Activated CD4-positive, alpha-beta memory T cell treated with anti-CD3 and anti-CD28 coated beads, Interleukin-2, amount 10 ng/mL, durations not matched to agents 7 days and 5 days (primary cell): ENCODE measurements at places on chromosomes 1 and 21. TPM values are rescaled to one million over a fixed set of nuclear protein-coding genes. Genes with fewer than 3 reads are reported as not detected.

GRCh38 chr1:207156095-207156494, 52.1 kb downstream of the C4BPA start:
- H3K4me3 ChIP-seq = no peak overlapping the region
- H3K4me1 ChIP-seq = no peaks in the 10 kb centered on the region
- H3K27ac ChIP-seq = no peak overlapping the region
- no peaks in the 10 kb centered on the region for H3K36me3 ChIP-seq
- DNase-seq = no peak

- no peak overlapping the region for H3K27ac ChIP-seq
- no peaks in the 10 kb centered on the region for H3K36me3 ChIP-seq
- H3K27me3 ChIP-seq = no peaks in the 10 kb centered on the region
- H3K4me3 ChIP-seq = no peak overlapping the region
- H3K4me1 ChIP-seq = no peaks in the 10 kb centered on the region
Observed at GRCh38 chr1:230394134-230394533, 32.0 kb downstream of the PGBD5 start.

DNA sequence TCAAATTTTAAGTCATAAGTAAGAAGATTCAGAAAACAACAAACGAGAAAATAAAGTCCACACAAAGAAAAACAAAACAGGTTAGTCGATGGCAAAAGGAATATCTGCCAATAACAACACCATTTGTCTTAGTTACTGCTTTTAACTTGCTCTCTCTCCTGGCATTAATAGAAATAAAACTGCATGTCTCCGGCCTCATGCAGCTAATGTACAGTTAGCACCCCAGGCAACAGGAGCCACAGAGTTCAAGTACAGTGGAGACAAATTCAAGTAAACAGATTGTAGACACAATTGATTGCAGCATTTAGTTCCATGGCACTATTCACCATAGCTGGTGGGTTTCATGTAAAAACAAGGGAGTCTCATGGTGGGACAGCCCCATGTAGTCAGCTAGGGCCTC, 33.5 kb downstream of the SUSD4 start:
- peaks cover 9% of the 10 kb centered on the region for H3K27me3 ChIP-seq
- no peak for DNase-seq
- no peaks in the 10 kb centered on the region for H3K4me1 ChIP-seq
- no peaks in the 10 kb centered on the region for H3K36me3 ChIP-seq
- no peak overlapping the region for H3K27ac ChIP-seq
- H3K4me3 ChIP-seq = no peak overlapping the region

DNA sequence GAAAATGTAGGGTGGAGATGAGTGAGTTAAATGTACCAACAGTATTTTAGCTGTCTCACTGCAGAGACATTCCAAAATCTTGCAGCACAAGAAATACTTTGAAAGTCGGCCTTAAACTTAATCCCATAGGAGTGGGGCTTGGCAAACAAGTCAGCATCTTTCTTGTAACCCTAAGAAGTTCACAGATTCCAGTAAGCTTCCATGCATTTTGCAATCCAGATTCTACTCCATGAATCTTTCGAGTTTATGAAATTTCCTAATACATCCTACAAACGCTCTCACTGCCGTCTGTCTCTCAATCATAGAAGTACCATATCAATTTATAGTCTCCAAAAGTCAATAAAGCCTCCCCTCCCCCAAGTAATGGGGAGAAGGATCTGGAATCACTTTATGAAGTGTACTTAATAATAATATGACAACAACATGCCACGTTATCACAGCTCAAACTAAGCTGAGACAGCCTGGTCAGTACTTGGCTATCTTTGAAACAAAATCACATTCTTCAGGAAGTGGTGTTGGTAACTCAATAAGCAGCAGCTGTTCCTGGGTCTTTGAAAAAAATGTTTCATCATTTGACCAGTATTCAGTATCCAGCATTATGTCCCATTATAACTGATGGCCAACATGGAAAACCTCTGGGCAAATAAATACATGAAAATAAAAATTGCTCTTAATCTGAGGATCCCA, 317.4 kb upstream of the RUNX1 start:
- no peaks in the 10 kb centered on the region for H3K4me1 ChIP-seq
- no peak for DNase-seq
- H3K36me3 ChIP-seq = peaks cover 2% of the 10 kb centered on the region
- H3K27ac ChIP-seq = no peak overlapping the region
- no peak overlapping the region for H3K4me3 ChIP-seq

The BNIPL gene
- 0.98 TPM for total RNA-seq

The GJA8 gene
- total RNA-seq = not detected
